Upper lobe of left lung (tissue), 6 donors: ENCODE measurements at places on chromosomes 11 and 22.
A peak's percentile ranks its signal among the peaks of the same experiment; 100 is the strongest.

DNA sequence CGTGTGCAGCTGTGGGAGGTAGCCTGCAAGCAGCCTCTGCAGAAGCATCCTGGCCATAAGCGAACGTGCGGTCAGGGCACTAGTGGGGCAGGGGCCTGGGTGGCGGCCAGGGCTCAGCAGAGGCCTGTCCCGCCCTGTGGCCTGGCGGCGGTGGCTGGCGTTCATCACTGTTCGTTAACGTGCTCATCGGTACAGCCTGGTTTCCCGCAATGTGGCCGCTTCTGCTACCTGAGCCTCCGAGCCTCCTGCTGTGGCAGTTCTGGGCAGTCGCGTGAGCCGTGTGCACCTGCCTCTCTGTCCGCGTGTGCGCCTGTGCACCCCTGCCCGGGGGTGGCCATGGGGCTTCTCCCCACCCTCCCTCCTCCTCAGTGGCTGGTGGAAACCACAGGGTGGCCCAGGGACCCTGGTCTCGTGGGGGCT is 117.9 kb downstream of the KCNQ1OT1 start:
- DNase-seq: peak; percentile 79

DNA sequence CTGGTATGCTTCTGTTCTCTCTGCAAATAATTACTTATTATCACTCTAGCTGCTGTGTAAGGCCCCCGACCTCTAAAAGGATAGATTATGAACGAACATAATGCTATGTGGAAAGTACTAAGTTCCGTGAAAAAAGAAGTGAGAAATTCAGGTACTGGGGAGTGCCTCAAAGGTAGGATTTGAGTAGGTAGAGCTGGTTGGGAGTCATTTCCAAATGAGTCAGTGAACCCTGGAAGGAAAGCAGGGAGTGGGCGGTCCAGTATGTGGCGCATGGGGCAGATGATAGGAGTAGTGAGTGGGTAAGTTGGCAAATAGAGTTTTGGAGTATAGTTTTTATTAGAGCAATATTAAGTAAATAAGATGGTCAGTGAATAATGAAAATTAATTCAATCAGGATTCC is 2.4 kb downstream of the ZC3H12C start:
- DNase-seq: no peak

DNA sequence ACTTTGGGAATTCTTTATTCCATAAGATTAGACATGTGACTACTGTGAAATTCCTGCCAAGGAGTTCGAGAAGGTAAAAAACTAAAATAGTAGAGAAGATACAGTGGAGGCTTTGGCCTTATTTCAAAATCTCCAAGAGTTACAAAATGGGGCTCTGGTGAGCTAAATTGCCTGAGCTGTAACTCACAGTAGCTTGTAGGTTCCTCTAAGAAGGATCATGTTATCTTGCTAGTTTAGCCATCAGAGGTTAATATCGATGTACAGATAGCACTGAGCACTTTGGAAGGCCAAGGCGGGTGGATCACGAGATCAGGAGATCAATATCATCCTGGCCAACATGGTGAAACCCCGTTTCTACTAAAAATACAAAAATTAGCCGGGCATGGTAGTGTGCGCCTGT is 81.1 kb downstream of the USP35 start:
- no peak for DNase-seq

DNA sequence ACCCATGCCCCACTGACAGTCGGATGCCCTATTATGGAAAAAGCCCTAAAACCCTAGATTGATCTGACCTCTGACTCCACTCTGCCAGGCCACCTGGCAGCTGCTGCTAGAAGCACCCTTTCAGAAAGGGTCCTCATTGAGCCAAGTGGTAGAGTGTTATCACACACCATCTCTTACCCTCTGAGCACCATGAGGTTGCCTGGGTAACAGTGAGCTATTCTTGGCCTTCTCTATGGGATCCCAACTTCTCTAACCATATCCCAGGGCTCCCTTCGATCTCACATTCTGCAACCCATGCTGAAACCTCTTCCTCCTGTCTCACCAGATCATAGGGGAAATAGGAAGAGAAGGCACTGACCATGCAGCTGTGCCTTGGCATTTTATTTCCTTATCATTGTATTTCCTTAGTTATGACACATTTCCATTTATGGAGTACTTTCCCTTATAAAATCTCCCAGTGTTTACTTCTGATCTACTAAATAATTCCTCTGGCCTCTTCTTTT is 52.7 kb downstream of the MPPED2 start:
- DNase-seq: no peak

DNA sequence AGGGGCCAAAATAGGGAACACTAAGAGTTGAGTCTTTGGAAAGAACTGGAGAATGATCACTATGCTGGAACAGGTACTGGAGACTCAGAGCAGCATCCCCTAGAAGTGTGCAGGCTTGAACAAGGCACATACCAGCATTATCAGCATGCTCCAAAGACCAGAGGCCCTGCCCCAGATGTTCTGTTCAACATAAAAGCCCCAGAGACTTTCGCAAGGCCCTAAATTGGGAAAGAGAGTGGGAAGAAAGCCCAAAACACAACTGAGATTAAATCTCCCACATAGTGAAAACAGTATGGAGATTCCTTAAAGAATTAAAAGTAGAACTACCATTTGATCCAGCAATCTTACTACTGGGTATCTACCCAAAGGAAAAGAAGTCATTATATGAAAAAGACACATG is 9.4 kb downstream of the CNGA4 start:
- no peak for DNase-seq

- DNase-seq: no peak
Observed at GRCh38 chr11:115197433-115197832, 306.8 kb downstream of the CADM1 start.

DNA sequence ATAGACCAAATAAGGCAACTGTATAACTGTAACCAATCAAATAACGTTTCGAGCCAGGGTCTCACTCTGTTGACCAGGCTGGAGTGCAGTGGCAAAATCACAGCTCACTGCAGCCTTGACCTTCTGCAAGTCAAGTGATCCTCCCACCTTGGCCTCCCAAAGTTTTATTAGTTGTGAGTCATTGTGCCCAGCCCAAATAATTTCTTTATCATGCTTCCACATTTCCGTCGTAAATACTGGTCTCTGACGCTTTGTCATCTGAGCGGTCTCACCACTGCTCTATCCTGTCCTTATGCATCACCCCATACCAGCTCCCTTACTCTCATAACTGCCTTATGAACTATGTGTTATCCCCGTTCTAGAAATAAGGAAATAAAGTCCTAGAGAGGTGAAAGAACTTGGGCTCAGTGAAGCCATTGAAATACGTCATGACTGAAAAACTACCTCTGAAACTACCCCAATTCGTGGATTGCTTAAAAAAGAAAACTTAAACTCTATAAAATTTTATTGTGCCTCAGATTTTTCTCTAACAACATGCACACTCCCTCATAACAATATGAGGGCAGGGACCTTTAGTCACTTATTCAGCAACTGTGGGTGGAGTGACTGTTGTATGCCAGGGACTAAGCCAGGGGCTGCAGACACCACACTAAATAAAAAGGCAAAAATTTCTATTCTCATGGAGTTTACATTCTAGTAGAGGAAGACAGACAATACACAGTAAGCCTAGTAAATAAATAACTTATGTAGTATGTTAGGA is 15.8 kb upstream of the RTN4RL2 start:
- no peak for DNase-seq

DNA sequence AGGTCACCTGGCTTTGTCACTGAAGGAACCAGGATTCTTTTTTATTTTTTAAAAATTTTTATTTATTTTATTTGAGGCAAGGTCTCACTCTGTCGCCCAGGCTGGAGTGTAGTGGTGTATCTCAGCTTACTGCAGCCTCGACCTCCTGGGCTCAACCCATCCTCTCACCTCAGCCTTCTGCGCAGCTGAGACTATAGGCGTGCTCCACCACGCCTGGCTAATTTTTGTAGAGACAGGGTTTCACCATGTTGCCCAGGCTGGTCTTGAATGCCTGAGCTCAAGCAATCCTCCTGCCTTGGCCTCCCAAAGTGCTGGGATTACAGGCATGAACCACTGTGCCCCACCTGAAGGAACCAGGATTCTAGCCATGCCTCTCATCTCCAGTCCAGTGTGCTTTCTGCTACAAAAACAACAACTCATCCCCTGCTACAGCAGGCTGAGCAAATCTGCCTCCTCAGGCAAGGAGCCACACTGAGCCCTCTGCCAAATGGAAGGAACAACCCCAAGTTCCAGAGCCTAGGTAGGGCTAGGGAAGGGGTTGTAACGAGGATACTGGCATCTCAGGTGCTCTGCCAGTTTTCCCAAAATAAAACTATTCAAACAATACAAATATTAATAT is 2.6 kb upstream of the PEX26 start:
- no peak for DNase-seq

- no peak for DNase-seq
Observed at GRCh38 chr22:29397791-29398190, 9.4 kb upstream of the AP1B1 start.

- DNase-seq: no peak
Observed at GRCh38 chr11:7471071-7471470, 14.2 kb upstream of the OLFML1 start.

- DNase-seq: no peak
Observed at GRCh38 chr11:19676475-19677380, 35.9 kb upstream of the NAV2 start.

GRCh38 chr11:131744847-131745246 is 374.4 kb downstream of the NTM start:
- no peak for DNase-seq

DNA sequence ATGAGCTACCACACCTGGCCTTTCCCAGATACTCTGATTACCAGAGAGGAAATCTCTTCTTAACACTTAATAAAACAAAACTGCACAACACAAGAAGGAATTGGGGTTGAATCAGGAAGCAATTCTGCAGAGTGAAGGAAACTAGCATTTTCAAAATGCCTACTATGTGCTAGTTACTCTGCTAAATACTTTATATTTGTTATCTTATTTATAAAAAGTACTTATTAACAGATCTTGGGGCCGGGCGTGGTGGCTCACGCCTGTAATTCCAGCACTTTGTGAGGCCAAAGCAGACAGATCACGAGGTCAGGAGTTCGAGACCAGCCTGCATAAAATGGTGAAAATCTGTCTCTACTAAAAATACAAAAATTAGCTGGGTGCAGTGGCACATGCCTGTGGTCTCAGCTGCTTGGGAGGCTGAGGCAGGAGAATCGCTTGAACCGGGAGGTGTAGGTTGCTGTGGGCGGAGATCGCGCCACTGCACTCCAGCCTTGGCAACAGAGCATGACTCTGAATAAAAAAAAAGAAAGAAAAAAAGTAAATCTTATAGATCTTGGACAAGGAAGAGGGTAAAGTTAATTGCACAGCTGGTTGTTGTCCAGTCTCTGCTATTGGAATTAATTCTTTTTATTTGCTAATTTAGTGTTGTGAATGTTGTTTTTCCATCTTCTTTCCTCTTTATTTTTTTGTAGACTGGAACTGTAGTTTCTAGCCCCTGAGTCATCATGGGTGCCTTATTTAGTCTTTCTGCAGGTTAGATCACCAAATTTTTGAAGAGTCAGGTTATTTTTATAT is 22.1 kb downstream of the TMEM135 start:
- DNase-seq: no peak

GRCh38 chr11:60318726-60319125 is 8.3 kb upstream of the MS4A6E start:
- no peak for DNase-seq

DNA sequence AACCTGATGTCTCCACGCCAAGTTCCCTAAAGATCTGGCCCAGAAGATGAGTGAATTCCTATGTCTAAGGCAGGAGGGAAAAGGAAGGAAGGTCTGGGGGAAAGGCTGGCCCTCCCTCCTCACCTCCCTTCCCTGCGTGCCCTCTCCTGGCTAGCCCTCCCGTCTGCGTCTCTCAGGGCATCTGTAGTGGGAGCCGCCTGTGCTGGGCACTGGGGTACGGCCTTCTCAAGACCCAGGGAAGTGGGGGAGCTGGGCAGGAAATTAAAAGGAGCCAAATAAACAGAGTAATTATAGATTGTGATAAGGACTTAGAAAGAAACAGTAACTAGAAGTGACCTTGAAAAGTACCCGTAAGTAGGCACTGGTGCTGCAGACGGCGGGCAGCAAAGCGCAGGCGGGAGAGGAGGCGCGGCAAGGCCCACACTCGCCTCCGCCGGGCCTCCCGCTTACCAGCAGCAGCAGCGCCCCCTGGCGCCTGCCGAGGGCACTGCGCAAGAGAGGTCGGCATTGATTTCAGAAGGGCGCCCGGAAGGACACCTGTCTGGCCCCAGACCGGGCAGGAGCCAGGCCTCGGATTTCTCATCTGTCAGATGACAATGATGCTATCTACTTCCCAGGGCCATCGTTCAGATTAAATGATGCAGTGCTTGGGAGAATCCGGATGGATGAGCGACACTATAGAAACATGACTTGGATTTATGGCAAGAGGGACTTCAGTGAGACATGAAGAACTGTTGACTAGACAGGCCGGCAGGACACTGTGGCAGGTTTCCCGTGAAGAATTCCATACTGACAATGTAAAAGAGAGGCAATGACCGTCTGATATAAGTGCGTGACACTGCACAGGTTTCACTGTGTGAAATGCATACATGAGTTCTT is 7.3 kb downstream of the KCNJ1 start:
- peak; percentile 97 for DNase-seq

DNA sequence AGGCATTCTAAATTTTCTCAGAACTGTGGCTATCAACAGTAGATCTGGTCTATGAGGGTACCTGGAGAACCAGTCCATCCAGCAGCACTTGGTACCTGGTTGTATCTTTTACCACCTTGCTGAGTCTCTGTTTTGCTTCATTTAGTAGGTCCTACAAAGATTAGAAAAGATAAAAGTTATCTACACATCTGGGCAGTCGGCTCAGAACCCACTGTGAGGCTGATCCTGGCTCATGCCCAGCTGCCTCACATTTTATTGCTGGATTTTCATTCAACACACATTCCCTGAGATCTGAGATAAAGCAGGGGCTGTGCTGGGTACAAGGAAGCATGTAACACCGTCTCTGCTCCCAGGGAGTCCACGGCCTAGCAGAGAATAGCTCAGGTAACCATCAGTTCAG is 27.5 kb downstream of the ATP6V1E1 start:
- no peak for DNase-seq

DNA sequence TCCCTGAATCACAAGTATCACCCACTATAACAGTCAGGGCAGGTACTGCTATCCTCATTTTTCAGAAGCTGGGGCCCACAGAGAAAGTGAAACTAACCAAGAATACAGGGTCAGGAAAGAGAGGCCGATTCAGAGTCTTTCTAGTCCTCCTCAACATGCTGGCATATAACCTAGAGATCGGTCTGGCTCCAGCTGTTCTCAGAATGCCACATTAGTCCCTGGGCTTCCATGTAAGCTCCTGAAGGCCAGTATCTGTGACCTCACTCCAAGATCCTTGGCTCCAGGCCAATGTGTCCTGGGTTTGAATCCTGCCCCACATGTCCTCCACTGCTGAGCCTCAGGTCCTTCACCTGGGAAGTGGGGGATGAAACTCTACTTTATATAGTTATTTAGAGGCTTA is 50.4 kb downstream of the TENM4 start:
- no peak for DNase-seq

DNA sequence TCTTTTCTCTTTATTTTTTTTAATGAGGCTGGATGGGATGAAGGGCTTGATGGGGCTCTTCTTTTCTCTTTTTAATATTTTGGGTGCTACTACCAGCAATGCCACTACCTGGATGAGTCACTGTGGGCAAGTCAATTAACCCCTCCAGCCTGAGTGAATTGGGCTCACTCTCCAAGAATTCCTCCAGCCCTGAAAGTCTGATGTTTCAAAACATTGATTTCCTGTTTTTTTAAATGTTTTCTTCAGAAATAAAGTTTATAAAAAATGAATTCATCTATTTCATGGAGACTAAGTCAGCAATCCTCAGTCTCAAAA is 812 bp upstream of the OR5A2 start:
- DNase-seq: no peak
